ENCODE measurements at places on chromosomes 11 and 22.

GRCh38 chr11:69921128-69922014, 102.2 kb upstream of the FGF3 start:
- DNase-seq = no peak

DNA sequence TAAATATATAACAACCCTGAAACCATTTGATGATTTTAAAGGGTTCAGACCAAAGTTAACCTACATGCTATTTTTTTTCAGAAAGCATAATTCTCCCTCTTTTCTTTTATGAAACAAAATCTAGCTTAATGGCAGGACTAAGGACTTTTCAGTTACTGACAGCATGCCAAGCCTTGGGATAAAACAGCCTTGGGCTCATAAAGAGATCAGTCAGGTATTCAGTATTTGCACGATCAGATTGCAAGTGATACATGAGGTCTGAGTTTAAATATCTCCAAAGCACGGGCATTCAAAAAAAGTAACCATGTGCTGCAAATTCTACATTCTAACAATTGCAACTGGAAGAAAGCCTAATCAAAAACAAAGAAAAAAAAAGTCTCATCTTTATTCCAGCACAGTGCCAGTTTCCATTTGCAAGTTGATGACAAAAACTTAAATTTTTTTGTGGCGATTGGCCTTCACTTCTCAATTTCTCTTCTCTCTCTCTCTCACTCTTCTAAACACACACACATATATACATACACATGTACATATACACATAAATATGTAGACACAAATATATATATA, 60.1 kb downstream of the CTSC start:
- no peak for DNase-seq

- DNase-seq = no peak
These were observed 27.1 kb upstream of the TMA7B start for GRCh38 chr22:39932918-39933649.

- no peak for DNase-seq
These were observed 8.5 kb upstream of the CREBZF start for GRCh38 chr11:85673393-85673792.

DNA sequence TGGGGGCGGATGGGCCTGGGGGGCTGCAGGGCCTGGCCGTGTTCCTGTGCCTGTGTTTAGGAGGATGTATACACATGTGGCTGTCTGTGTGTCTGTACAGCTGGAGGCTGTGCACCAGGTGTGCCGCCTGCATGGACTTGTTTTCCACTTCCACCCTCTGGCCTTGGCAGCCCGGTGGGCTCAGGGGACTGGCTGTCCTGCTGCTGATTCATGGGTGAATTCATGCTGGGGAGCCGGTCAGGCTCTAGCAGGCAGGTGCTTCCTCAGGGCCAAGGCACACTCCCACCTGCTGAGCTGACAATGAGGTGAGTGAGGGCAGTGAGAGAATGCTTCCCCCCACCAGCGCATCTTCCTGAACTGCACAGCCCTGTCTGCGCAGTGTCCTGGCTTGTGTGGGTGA, 88.4 kb downstream of the CCDC81 start:
- no peak for DNase-seq

GRCh38 chr11:2222451-2222850, 47.9 kb downstream of the ASCL2 start:
- no peak for DNase-seq

DNA sequence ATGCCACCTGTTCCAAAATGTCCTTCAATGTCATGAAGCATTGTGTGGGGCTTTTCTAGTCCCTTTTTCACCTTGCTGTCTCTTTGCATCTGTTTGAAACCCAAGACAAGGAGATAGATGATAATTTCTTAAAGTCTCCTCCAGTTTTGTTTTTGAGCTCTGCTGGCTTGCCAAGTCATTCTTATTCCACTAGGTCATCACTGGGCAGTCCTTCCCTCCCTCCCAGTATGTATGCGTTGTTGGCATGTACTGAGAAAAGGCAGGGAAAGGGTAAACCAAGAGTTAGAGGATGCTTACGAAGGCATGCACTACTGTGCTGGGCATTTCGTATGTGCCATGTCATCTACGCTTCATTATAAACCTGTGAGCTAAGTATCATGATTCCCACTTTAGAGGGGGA, 78.6 kb downstream of the PARVA start:
- DNase-seq = no peak
